ENCODE measurements at places on chromosomes 2 and 18.

DNA sequence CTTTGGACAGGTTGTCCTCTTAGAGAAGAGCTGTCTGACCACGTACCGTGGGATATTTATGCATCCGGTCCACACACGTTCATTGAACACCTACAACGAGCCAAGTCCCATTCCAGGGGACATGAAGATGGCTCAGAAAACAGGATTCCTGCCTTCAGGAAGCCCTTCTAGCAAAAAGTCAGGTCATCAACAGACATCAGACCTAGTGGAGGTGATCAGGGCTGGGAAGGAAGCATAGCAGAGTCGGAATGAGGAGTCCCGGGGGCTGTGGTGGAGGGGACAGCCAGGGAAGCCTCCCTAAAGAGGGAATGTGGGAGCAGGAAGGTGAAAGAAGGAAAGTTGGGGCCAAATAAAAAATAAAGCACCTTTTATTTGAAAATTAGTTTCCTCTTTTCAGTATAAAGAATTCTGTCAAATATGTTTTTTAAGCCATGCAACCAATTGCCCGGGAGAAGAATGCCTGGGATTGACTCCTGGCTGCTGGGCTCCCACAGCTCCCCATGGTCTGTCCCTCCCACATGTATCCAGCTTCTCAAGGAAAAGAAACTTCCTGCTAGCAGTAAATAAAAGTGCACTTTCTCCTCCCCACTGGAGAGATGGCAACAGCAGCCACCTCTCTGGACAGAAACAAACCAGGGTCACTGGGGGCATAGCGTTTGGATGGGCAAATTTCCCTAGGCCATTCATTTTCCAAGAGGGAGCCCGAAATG is 144.8 kb downstream of the SMAD7 start:
- no peaks in the 10 kb centered on the region for H3K27me3 ChIP-seq
- no peaks in the 10 kb centered on the region for H3K36me3 ChIP-seq
- H3K27ac ChIP-seq, result no peak overlapping the region
- H3K4me3 ChIP-seq, result no peak overlapping the region
- no peaks in the 10 kb centered on the region for H3K4me1 ChIP-seq

GRCh38 chr2:223247136-223247535 is 195.1 kb downstream of the KCNE4 start:
- H3K36me3 ChIP-seq, result peaks cover 4% of the 10 kb centered on the region
- no peak overlapping the region for H3K4me3 ChIP-seq
- no peaks in the 10 kb centered on the region for H3K4me1 ChIP-seq
- no peaks in the 10 kb centered on the region for H3K27me3 ChIP-seq
- H3K27ac ChIP-seq, result no peak overlapping the region

GRCh38 chr2:105510761-105511528 is 112.1 kb upstream of the FHL2 start:
- no peaks in the 10 kb centered on the region for H3K4me1 ChIP-seq
- no peak overlapping the region for H3K27ac ChIP-seq
- DNase-seq, result no peak
- peaks cover 3% of the 10 kb centered on the region for H3K27me3 ChIP-seq
- H3K4me3 ChIP-seq, result no peak overlapping the region
- H3K36me3 ChIP-seq, result no peaks in the 10 kb centered on the region

GRCh38 chr2:96877631-96878092 is 7.8 kb upstream of the SEMA4C start:
- no peak overlapping the region for H3K27ac ChIP-seq
- no peak for DNase-seq
- H3K27me3 ChIP-seq, result no peaks in the 10 kb centered on the region
- no peak overlapping the region for H3K4me3 ChIP-seq
- no peaks in the 10 kb centered on the region for H3K36me3 ChIP-seq

GRCh38 chr2:226256709-226257376 is 542.8 kb downstream of the IRS1 start:
- no peak for DNase-seq
- no peaks in the 10 kb centered on the region for H3K36me3 ChIP-seq
- H3K4me3 ChIP-seq, result no peak overlapping the region
- no peaks in the 10 kb centered on the region for H3K27me3 ChIP-seq
- no peak overlapping the region for H3K27ac ChIP-seq
- no peaks in the 10 kb centered on the region for H3K4me1 ChIP-seq

- no peaks in the 10 kb centered on the region for H3K27me3 ChIP-seq
- H3K4me3 ChIP-seq, result no peak overlapping the region
- H3K36me3 ChIP-seq, result no peaks in the 10 kb centered on the region
- H3K27ac ChIP-seq, result no peak overlapping the region
These were observed 354.2 kb downstream of the FBXO15 start for GRCh38 chr18:73793386-73793785.

DNA sequence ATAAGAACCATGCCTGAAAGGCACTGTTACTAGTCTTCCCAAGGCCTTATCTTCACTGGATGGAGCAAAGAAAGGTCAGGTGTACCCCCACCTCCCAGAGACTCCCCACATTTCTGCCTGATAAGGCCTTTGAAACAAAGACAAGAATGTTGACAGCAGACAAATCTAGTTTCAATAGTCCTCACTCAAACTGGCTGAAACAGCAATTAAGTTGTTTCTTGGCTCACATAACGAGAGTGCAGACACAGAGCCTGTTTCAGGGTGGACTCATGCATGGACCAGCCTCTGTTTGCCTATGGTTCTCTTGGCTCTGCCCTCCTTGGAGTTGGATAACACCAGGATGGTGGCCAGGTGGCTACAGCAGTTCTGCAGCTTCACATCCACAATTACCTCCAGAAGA is 7.5 kb upstream of the CFAP221 start:
- DNase-seq, result no peak
- peaks cover 2% of the 10 kb centered on the region for H3K27me3 ChIP-seq
- no peak overlapping the region for H3K4me3 ChIP-seq
- peaks cover 22% of the 10 kb centered on the region for H3K36me3 ChIP-seq

GRCh38 chr2:238727585-238728329 is 120.1 kb upstream of the TWIST2 start:
- H3K4me3 ChIP-seq, result no peak overlapping the region
- no peaks in the 10 kb centered on the region for H3K36me3 ChIP-seq
- H3K27me3 ChIP-seq, result no peaks in the 10 kb centered on the region
- no peak for DNase-seq

DNA sequence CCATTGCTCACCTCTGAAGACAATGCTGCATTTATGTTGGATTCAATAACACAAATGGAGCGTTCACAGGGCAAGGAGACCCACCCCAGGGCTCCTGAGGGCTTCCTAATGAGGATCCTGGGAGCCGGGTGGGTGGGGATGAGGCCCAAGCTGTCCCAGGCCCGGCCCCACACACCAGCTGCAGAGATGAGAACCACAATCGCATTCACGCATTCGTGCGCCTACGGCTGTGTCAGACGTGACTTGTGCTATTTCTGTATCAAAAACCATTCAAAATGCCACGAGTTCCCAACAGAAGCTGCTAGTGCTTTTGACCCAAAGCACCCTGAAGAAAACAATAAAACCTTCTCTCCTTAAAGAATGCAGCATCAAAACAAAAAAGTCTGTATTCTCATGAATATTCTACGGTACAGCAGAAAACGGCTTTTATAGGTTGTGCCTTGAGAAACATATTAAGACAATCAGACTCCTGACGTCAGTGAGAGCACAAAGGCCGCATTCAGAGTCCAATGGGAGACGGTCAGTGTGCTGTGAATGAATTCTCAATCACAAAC is 205.4 kb downstream of the HDAC4 start:
- peak overlapping the region; percentile 31 for H3K27ac ChIP-seq
- H3K4me3 ChIP-seq, result no peak overlapping the region
- H3K27me3 ChIP-seq, result no peaks in the 10 kb centered on the region
- peaks cover 2% of the 10 kb centered on the region for H3K4me1 ChIP-seq
- H3K36me3 ChIP-seq, result peaks cover 7% of the 10 kb centered on the region

- H3K36me3 ChIP-seq, result no peaks in the 10 kb centered on the region
- H3K27me3 ChIP-seq, result no peaks in the 10 kb centered on the region
- DNase-seq, result no peak
- no peak overlapping the region for H3K27ac ChIP-seq
- H3K4me1 ChIP-seq, result peaks cover 44% of the 10 kb centered on the region
These were observed 635.0 kb downstream of the ARHGAP15 start for GRCh38 chr2:143764261-143764660.

DNA sequence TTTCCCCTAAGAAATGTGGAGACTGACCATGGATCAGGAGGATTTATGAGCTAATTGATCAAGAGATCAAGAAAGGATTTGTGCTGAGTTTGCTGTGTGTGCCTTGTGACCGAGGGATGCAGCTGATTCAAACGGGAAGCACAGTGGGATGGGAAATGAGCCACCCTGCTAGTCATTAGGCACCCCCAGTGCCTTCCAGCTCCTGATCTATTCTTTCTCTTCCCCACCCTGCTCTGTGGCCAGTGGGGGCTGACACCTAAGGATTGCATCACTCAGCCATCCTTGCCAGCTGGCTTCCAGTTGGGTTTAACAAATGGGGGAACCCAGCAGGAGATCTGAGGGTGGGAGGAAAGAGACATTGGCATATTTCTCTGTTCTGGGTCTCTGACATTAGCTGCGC is 132.2 kb upstream of the CXCR4 start:
- no peaks in the 10 kb centered on the region for H3K36me3 ChIP-seq
- DNase-seq, result no peak
- peaks cover 3% of the 10 kb centered on the region for H3K27me3 ChIP-seq
- H3K27ac ChIP-seq, result no peak overlapping the region

DNA sequence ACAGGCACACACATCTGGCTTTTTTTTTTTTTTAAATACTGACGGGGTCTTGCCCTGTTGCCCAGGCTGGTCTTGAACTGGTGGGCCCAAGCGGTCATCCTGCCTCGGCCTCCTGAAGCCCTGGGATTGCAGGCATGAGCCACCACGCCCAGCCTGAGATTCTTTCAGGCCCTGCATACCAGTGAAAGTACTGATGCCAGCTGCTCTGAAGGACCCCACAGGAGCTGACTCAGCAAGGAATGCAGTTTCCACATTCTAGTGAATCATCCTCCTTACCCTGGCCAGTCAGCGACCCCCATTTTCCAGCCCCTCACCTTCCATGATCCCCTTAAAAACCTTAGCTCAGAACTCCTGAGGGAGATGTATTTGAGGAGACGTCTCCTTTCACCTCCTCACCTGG is 5.8 kb upstream of the DTYMK start:
- peaks cover 14% of the 10 kb centered on the region for H3K36me3 ChIP-seq
- no peak overlapping the region for H3K4me3 ChIP-seq

DNA sequence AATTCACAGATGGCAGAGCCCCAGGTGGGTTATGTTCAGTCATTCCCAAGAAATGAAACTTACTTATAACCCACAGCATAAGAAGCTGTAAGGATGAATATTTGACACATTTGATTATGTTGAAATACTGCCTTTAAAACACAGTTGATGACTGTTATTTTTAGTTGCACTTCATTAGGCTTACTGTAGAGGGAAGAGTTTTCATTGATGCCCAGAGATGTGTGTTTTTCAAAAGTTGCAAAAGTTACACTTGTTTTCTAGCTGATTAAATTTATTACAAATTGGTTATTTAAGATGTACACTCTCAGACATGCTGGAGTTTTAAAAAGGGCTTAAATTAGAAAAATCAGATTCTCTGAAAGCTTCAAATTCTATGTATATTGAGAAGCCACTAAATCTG is 506.1 kb downstream of the PARD3B start:
- DNase-seq, result no peak
- peaks cover 12% of the 10 kb centered on the region for H3K36me3 ChIP-seq
- H3K27ac ChIP-seq, result no peak overlapping the region
- no peak overlapping the region for H3K4me3 ChIP-seq
- peaks cover 25% of the 10 kb centered on the region for H3K4me1 ChIP-seq

GRCh38 chr18:46283268-46283667 is 179.1 kb downstream of the HAUS1 start:
- peak overlapping the region; percentile 81 for H3K27ac ChIP-seq
- no peak for DNase-seq
- no peaks in the 10 kb centered on the region for H3K27me3 ChIP-seq
- H3K4me1 ChIP-seq, result peaks cover 25% of the 10 kb centered on the region
- no peak overlapping the region for H3K4me3 ChIP-seq
